Natural killer cell treated with Interleukin-12 subunit alpha and Interleukin-12 subunit beta and Interleukin-15 and Interleukin-18, amount 100 ng/mL, for 72 hours (primary cell): ENCODE measurements at places on chromosomes 2 and 18.
A peak's percentile ranks its signal among the peaks of the same experiment; 100 is the strongest.

- DNase-seq = no peak
These were observed 30.7 kb upstream of the ROCK2 start for GRCh38 chr2:11375025-11375688.

GRCh38 chr2:196415384-196415783 is 224.1 kb upstream of the CCDC150 start:
- no peak for DNase-seq

GRCh38 chr2:30159766-30160165 is 13.0 kb downstream of the YPEL5 start:
- no peak for DNase-seq

DNA sequence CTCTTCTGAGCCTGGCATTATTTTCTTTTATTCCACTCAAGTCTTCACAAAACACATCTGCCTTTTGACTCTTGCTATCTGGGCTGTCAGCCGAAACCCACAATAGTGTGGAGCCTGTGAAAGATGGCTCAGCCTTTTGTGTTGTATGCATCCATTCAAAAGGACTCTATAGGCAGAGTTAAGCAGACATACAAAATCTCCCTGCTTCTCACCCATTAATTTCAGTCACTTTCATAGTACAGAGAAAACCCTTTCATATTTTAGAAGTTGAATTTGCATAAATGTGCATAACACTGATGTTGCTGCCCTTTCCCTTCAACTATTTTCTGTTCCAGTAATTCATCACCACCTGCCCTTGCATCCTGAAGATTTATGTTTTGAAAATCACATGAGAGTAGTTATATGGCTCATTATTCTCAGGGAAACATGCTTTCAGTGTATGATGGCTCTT is 154.6 kb downstream of the EVA1A start:
- no peak for DNase-seq

DNA sequence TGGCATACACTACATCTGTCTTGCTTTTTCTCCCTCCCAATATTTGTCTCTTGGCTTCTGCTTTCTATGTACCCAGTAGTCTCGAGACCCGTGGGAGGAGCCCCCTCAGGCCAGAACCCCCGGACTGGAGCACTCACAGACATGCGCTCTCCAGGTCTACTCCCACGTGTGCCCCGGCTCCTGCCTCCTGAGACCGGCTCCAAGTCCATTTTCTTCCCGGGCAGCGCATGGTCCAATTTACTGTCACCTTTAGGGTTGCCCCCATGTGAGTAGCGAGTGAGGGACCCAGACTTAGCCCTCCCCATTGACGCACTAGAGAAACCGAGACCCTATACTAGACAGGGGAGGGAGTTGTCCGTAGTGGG is 11.8 kb upstream of the TEX51 start:
- DNase-seq = no peak

DNA sequence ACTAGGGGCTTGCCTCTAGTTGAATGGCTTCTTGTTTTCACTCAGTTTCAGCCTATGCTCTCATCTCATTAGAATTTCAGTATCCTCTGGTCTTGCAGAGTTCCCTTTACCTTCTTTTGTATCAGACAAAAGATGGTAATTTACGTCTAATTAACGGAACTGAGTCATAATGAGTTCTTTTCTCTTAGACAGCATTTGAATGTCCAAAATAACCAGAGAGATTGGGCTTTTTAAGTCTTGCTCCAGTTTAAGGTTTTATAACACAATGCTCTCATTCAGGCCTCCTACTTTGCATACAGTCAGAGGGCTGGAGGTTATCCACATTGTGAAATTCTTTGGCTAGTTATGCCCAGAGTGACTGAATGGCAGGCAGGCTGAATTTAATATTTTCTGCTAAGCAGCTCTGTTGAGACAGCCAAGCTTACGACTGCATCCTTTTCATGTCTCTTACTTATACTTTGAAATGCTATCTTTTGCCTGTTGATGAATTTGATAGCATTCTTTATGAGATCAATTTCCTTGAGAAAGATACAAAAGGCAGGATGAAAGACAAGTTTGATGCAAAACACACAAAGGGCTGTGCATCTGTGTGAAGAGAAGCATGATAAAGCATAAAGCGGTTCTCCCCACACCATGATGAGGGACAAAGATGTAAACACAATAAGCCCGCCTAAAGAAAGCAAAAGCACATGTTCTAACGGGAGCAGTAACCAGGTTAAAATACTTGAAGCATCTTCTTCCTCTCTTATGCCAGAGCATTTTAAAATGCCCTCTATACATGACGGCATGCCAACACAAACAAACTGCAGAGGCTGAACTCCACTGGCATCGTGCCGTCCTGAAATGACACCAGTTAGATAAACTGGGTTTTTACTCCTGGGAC is 90.0 kb downstream of the CDH2 start:
- no peak for DNase-seq

DNA sequence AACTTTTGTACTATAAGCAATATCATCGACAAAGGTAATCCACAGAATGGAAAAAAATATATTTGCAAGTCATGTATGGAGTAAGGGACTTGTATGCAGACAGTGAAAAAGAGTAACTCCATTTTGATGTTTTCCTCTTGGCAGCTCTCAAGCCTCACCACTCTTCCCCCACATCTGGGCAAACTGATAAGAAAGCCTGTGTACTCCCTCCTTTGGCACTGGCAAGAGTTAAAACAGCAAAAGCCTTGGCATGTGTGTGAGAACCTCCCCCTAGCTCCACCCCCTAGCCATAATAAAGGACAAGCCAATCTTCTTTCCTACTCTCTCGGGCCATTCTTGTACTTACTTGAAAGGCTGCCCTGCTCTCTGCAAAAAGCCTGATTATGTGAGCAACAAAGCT is 335.2 kb downstream of the LRATD1 start:
- DNase-seq = no peak

- DNase-seq = no peak
These were observed 201.4 kb upstream of the DDX18 start for GRCh38 chr2:117613101-117613500.

GRCh38 chr2:145744541-145745386 is 1224.8 kb upstream of the ZEB2 start:
- no peak for DNase-seq

DNA sequence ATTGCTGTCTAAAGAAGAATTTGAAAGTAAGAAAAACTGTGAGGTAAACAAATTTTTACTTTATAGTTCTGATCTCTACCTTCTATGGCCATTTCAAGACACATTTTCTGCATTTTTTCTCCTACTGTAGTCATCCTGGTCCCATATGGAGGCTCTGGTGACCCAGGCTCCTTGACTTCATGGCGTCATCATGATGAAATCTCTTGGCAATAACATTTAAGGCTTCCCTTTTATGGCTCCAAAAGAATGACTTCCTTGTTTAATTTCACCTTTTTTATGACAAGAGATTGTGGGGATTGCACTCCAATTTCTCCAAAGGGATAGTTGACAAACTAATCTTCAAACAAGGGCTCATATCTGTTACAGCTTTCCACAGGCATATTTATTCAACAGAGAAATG is 143.0 kb upstream of the SCN7A start:
- DNase-seq = no peak

DNA sequence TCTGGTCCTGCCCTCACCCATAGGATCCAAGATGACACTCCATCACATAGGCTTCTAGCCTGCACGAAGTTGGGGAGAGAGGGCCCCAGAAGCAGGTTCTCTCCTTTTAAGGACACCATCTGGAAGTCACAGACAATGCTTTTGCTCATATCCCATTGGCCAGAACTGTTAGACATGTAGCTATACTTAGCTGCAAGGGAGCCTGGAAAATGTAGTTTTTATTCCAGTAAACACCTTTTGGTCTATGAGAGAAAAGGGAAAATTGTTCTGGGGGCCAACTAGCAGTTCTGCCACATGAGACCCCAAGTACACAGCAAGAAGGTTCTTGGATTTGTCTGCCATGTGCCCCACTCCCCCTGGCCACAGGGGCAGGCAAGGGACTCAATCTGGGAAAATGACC is 206.1 kb downstream of the ZFP36L2 start:
- peak; percentile 28 for DNase-seq

GRCh38 chr2:197934934-197935289 is 130.5 kb downstream of the PLCL1 start:
- no peak for DNase-seq

DNA sequence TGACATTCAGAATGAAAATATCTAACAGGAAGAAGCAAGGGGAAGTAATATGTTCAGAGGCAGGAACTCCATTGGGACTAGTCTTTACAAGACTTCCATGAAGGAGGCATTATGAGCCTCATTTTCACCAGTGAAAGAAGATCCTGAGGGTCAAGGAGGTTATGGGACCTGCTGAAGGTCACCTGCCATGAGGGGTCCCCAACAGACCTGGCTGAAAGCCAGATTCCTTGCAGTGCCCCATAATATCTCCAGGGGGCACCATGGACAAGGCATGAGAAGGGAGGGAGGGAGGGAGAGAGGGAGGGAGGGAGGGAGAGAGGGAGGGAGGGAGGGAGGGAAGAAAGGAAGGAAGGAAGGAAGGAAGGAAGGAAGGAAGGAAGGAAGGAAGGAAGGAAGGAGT is 27.9 kb downstream of the XDH start:
- DNase-seq = no peak

DNA sequence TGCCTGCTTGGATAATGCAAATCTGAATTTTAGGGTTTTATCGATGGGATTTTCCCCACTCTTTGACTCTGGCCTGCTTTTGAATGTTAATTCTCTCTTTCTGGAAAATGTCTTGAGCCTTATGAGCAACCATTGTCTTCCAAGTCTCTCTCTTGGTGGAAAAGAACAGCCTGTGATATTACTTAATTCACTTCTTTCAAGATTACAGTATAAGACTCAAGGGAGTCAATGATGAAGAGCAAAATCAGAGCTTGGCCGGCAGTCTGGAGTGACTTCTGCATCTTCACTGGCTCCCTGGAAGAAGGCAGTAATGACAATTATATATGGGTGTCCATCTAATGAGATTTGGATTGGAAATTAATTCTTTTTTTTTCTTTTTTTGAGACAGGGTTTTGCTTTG is 122.9 kb upstream of the ZEB2 start:
- DNase-seq = no peak

- no peak for DNase-seq
These were observed 12.7 kb upstream of the CDH19 start for GRCh38 chr18:66616523-66616983.

- DNase-seq = no peak
These were observed 51.2 kb upstream of the NOSTRIN start for GRCh38 chr2:168751104-168751740.

- no peak for DNase-seq
These were observed 1079.8 kb upstream of the ZEB2 start for GRCh38 chr2:145599756-145600155.

DNA sequence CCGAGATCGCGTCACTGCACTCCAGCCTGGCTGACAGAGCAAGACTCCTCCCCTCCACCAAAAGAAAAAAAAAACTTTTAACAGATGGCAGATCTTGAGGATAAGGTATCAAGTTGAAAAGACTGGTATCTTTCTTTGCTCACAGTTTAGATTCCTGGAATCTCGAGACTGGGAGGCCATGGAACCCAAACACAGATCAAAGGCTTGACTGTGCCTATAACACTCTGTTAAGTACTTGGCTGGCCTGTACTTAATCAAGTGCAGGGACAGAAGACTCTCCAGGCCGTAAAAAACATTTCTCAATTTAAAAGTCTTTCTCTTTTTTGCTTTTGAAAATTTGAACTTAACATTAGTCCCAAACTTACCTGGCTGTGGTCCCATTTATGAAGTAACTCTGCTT is 107.1 kb upstream of the ZNF516 start:
- DNase-seq = no peak

DNA sequence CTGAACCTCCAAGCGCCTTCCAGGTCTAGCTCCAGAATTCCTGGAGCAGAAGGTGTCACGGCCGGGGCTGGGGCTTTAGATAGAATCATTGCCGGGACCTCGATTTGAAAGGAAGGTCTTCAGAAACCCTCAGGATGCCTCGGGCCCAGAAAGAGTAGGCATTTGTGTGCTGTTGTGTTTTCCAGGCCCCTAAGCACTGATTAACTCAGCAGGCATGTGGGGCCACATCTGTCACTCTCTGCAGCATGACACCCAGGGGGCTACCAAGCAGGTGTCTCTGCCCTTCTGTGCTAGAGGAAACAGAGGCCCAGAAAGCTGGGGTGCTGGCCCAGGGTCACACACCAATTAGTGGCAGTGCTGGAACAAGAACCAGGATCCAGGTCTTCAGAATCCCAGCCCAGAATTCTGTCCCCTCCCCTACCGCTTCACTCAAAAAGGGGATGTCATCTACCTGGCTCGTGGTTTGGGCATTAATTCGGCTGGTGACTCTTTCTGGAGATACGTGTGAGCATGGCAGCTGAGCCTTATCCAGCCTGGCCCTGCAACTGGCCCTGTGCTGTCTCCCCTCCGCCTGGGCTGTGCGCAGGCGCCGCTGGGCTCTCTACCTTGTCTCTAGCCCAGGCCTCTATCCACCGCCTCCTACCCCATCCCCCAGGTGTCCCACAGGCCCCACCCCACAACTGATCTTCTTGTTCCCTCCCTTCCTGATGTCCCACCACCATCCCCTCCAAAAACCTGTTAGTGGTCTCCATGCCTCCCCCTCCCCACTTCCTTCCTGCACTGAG is 245.4 kb downstream of the ATAD2B start:
- no peak for DNase-seq

- no peak for DNase-seq
These were observed 1955.6 kb upstream of the CELF4 start for GRCh38 chr18:39521164-39521563.

GRCh38 chr2:224221455-224221913 is 180.4 kb downstream of the FAM124B start:
- DNase-seq = no peak

DNA sequence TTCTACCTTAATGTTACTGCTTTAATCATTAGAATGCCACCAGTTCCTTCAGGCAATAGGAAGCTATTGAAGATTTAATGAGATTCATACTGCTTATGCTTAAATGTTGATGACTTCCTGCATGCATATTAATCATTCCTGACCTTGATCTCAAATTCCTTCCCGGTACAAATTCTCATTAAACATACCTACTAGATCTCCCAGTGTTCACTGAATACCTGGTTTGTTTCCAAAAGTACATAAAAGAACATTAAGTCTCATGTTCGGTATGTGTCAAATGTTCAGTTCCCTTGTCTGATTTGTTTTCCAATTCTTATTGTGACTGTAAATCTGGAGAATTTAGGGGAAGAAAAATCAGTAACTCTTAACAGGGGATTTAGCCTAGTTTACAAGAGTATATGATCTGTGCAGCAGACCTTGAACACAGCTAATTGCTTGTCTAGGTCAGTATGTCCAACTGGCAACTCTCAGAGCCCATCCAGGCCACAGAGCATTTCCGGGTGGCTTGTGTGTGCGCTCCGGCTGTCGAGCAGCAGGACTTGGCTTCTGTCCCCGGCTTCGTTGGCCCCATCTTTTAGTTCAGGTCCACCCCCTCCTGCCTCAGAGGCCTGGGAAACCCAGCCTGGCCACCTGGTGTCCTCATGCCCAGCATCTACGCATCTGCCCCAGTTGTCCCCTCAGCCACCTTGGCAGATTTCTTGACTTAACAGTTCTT is 13.1 kb downstream of the METAP1D start:
- DNase-seq = no peak
